ENCODE measurements at places on chromosomes 1 and 21.

- DNase-seq = no peak
Measured at GRCh38 chr1:205370780-205371179, 14.1 kb upstream of the KLHDC8A start.

GRCh38 chr1:15028102-15028501 lies 125.4 kb upstream of the TMEM51 start:
- DNase-seq = peak; percentile 91

DNA sequence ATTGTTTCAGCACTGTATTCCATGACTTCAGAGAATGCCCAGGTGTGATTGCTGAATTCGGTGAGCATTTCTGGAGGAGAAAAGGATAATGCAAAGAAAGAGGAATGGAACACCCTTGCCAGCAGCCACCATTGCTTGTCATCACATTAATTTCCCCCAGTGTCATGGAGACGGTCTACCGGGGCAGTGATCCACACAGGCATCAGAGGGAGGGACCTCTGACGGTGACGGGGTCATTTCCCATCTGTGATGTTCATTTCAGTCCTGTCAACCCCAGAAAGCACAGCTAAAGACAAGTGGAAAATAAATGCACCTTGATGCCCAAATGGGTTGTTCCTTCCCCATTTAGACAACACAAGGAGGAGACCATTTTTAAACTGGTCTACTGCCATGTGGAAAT lies 376.4 kb downstream of the PCP4 start:
- no peak for DNase-seq

DNA sequence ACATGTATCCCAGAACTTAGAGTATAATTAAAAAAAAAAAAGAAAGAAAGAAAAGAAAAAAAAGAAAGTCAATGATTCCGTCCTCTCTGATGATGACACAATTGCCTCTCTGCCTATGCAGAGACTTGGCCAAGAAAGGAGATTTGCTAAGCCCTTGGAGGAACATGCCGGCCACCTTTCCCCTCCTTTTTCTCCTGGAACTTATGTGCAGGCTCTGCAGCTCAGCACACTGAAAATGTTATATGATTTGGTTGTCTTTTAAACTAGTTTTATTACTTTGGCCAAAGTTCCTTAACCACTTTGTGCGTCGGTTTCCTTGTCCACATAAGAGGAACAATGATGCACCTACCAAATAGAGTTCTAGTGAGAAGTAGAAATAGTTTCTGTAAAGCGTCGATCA lies 111.4 kb upstream of the ZNF644 start:
- no peak for DNase-seq

DNA sequence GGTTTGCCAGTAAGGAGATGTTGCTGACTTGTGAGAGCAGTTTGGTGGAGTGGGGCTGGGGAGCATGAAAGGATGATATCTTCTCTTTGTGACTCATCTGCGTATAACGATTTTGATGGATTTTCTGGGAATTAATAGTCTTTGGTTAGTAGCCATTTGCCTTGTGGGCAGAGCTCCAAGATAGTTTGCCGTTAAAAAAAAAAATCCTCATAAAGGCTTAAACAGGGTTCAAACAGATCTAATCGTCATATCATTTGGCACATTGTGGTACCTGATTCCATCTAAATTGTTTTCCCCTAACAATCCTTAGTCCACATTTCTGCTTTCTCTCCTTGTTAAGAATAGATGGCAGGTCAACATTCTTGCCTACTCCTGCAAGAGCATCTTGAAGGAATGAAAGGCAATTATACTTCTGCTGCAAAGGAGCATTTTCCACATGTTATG lies 168.0 kb downstream of the PPP1R12B start:
- no peak for DNase-seq

GRCh38 chr1:100494393-100495084 lies 43.4 kb upstream of the GPR88 start:
- DNase-seq = no peak

- no peak for DNase-seq
Measured at GRCh38 chr1:231918239-231919015, 291.8 kb downstream of the DISC1 start.

DNA sequence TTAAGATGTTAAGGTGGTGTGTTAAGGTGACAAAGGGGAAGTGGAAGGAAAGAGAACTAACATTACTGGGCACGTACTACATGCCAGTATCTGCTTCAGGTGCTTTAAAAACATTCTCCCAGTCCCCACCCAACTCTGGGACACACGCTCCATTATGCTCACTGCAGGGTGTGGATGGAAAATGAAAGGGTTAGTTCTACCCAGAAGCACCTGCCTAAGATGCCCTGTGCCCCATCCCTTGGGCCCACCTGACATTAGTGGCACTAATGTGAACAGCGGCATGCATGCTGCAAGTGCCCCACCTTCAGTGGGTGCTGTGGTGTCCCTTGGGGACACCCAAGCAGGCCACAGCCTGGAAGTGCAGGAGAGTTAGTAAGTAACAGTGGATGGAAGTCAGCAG lies 82.9 kb upstream of the CXADR start:
- DNase-seq = no peak

- DNase-seq = peak; percentile 37
Measured at GRCh38 chr1:31422505-31423319, 9.7 kb downstream of the SERINC2 start.

DNA sequence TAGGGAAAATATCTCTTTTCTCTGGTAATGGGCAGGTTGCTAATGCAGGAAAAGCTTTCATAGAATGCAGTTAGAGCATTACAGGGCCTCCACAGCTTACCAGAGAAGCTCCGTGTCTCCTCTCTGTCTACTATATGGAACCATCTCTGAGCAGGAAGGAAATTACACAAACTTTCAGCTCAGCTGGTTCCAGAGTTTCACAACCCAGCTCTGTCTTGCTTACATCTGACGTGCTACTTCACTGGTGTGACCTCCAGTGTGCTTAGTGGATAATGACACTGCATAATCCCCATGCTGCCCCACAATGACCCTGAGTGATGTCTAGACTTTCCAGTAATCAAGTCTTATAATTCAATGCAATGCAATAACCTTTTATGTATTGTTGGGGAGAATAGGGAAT lies 4.3 kb upstream of the FGGY start:
- no peak for DNase-seq

GRCh38 chr21:25031750-25032149 lies 575.5 kb downstream of the MRPL39 start:
- no peak for DNase-seq

GRCh38 chr1:24136956-24137539 lies 5.9 kb downstream of the IL22RA1 start:
- DNase-seq = no peak

DNA sequence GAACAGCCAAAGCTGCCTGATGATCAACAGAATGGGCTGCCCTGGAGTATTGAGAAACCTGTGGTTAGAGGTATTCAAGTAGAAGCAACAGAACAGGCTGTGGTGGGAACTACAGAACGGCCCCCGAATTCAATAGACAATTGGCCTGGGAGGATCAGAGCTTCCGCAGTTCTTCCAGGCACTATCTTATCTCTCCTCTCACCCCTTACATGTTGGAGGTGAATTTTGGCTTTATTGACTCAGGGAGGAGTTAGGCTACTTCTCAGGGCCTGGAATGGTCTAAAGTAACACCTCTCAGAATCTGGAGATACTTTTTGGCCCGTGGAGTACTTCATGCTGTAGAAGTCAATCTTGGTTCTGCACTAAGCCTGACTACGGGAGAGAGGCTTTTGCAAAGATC lies 253.0 kb downstream of the PRDM2 start:
- DNase-seq = no peak

DNA sequence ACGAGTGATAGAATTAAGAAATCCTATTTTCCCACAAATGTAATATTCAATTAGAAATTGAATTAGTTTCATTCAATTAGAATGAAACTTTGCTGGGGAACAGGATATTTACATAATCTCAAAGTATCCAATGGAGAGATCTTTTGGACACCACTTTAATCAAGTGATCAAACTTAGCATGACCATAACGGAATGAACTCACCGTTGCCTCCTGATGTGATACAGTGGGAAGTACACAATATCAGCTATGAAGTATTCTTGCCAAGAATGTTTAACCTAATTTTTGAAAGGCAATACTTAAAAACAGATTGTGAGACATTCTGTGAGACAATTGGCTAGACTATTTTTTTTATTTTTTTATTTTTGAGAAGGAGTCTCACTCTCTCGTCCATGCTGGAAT lies 16.6 kb downstream of the CDKN2C start:
- no peak for DNase-seq

- DNase-seq = no peak
Measured at GRCh38 chr21:21383126-21383525, 384.9 kb downstream of the NCAM2 start.

DNA sequence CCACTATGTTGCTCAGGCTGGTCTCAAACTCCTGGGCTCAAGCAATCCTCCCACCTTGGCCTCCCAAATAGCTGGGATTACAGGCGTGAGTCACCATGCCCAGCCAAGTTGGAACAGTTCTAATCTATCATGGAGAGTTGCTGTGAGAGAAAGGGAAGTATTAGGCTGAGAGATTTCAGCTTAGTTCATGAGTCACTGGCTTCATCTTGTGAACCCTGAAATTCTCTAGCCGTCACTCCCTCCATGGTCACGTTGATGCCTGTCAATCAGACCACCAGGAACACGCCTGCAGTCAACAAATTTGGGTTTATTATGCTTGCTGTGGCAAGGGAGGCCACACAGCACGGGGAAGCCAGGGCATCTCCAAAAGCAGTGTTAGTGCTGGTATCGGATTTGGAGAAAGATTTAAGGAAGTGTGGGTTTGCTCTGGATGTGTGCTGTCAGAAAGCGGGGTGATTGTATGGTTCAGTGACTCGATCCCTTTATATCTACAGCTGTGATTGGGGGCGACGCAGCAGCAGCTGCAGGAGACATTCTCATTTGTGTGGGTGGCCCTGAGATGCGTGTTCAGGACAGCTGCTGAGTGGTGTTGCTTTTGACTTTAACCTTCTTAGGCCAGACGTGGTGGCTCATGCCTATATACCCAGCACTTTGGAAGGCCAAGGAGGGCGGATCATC lies 18.7 kb downstream of the UQCRHL start:
- no peak for DNase-seq
